ENCODE measurements at places on chromosomes 11 and 22.

GRCh38 chr11:93474123-93474522, 69.1 kb downstream of the SMCO4 start:
- DNase-seq: no peak

DNA sequence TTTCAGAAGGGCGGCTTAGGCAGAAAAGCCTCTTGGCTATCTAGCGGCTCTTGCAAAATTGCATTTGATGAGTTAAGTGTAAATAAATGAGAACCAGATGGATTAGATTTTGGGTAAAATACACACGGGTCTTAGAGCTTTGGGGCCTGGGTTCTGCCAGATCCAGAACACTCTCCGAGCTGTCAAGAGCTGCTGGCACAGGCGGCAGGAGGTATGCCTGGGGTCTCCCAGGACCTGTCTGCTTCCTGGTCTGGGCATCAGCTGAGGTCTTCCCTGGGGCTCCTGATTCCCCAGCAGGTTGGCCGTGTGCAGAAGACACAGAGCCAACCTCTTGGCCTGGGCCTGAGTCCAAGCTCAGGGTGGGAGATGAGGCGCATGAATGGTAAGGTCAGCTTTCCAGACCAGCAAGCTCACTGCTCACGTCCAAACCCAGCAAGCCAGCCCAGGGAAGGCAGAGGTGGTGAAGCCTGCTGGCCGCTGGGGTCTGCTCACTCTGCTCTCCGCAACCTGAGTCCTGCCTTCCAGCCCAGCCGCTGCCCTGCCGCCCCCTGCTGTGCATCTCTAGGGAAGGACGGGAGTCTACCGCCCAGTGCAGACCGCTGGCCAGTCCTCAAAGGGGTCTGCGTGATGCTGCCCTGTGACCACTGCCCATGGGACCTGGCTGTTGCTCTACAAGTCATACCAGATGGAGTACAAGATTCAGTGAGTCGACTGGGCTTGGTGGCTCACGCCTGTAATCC, 44.9 kb downstream of the SCUBE1 start:
- DNase-seq: no peak

GRCh38 chr11:116312570-116313391, 460.0 kb downstream of the BUD13 start:
- DNase-seq: no peak

DNA sequence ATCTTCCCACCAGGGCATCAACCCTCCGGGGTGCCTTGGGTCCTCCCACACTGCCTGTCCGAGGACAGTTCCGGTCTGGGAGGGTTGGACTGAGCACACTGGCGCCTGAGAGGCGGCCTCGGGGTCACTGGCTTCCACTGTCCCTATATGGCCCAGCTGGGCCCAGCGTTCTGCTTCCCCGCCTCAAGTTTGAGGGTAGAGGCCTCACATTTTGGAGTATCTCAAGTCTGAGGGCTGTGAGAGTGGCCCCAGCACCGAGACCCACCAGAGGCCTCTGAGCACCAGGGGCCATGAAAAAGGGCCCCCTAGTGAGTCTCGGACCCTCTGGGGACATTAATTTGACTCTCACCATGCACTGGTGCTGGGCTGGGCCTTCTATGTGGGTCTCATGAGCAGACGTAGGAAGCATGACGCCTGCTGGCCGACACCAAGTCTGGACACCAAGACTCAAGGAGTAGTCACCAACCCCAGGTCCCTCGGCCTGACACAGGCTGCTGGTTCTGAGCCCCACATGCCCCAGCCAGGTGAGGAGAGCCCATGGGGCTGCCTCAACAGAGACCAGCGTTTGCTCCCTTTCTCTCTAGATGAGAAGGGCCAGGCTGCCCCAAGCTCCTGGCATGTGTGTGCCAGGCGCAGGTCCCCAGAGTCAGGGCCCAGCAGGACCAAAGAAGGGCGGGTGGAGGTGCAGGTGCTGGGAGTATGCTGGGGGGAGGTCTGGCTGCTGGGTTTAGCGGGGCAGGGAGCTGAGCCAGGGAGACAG, 27.5 kb downstream of the ARVCF start:
- DNase-seq: no peak

- DNase-seq: no peak
Observed at GRCh38 chr22:35353318-35353717, 27.6 kb upstream of the HMOX1 start.

DNA sequence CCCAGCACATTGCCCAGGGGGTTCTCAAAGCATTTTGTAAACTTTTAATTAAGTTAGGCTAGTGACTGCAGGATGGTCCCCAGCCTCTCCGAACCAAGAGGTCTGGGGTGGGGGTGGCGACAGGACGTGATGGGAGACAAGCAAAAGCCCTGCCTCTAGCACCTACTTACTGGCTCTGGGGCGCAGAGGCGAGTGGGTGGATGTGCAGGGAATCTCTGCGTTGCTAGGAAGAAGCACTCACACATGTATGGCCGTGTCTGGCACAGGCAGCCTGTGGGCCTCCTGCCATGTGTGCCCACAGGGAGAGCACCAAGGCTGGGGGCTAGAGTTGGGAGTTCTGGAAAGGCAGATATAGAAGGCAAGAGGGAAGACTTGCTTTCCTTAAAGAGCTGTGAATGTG, 6.3 kb downstream of the OPCML start:
- DNase-seq: no peak

DNA sequence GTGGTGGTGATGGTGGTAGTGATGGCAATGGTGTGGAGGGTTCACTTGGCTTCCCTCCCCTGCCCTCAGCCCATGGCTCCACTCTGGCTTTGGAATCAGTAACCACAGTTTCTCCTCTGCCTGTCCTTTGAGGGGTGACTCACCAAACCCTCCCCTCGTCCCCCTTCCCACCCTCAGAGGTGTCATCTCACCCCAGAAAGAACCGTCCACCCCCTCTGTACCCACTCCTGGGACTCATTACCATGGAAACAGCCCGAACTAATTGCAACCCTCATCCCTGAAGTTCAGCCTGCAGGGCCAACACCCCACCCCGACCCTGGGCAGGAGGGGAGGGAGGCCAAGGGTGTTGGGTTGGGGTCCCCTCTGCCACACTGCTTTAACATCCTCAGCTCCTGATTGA, 26.6 kb downstream of the PHLDB1 start:
- no peak for DNase-seq
